ENCODE measurements at places on chromosomes 13 and 19.

DNA sequence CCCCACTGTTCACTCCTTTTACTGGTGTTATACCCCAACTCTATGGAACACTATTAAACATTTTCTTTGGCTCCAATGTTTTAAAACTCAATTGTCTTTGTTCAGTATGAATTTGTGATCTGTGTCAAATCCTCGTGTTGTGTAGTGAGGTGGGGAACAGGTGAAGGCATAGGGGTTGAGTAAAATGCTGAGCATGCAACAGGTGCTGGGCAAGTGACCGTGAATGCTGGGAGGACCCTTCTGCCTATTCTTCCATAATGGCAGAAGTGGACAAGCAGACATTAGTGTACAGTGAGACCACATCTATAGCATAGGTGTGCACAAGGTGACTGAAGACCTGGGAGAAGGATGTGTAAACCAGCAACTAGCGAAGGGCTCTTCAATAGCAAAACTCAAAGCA is 1188.0 kb downstream of the UQCRFS1 start:
- DNase-seq: no peak

GRCh38 chr19:47663911-47664771 is 49.1 kb upstream of the EHD2 start:
- peak; percentile 97 for DNase-seq

DNA sequence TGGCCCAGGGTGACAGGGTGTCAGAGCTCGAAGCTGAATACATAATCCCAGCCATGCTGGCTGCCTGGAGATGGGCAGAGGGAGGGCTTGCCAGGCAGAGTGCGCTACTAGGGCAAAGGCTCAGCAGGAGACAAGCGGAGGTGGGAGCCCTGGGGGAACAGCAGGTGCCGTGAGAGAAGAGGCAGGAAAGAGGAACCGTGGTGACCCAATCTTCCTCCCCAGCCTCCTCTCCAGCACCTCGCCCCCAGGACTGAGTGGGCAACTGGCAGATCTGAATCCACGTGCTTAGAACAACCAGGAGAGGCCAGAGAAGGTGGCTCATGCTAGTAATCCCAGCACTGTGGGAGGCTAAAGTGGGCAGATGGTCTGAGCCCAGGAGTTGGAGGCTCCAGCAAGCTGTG is 11.0 kb upstream of the CCL25 start:
- DNase-seq: no peak

DNA sequence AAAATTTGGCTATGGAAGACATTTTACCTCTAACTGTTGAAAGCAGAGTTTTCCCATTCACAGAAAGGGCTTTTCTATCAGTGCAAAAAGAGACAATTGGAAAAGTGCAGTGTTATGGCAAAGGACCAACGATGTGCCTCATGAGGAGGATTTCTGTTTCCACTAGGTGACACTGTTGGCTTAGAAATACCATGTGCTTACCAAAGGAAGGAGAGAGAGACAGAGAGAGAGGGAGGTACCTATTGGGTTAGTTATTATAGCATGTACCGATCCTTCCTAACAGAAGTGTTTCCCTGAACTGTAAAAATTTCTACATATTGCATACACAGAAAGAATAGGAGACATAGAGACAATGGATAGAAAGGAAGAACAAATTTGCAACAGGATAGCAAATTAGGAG is 23.9 kb upstream of the PSG4 start:
- no peak for DNase-seq

DNA sequence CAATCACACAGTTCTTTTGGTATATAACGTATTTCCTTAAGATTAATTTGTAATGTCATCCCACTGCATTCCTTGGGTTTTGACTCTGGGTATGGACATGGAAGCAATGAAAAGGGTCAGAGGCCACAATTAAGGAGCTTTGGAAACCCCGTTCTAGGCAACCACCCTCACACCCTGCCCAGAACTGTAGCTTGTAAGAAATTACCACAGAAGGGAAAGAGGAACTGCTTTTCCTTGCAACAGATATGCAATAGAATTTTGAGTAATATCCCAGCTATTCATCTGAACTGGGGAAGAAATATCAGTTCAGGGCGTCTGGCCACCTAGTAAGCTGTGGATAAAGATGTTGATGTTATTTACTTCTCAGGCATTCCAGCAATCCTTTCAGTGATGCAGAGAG is 985 bp upstream of the CLC start:
- no peak for DNase-seq

GRCh38 chr13:90510319-90510718 is 837.2 kb upstream of the MIR17HG start:
- no peak for DNase-seq

- DNase-seq: no peak
Observed at GRCh38 chr13:105773863-105774538, 761.5 kb downstream of the EFNB2 start.

GRCh38 chr13:26377038-26377437 is 123.1 kb downstream of the CDK8 start:
- DNase-seq: peak; percentile 3

- no peak for DNase-seq
Observed at GRCh38 chr19:48619692-48620585, 633 bp downstream of the SPHK2 start.

DNA sequence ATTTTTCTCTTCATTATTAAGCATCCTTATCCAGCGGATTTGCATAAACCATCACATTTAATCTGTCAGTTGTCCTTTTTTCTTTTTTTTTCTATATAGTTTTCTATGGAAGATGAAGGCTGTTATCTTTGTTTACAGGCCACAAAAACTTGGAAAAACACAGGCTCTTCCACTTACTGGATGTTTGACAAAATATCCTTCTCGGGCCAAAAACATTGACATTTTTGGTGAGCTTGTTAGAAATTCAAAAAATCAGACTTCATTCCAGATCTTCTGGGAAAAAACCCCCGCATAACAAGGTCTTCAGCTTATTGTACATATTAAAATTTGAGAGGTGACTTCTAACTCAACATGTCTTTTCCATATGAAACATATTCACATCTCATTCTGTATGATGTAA is 13.8 kb downstream of the ZNF93 start:
- DNase-seq: no peak

GRCh38 chr19:29662604-29663404 is 2.5 kb upstream of the PLEKHF1 start:
- peak; percentile 88 for DNase-seq

- peak; percentile 96 for DNase-seq
Observed at GRCh38 chr19:56403764-56404704, at the start of gene ZNF583. TSS of gene ZNF583 (plus strand) at chr19:56404332. CDS start at chr19:56407115, 2,783 bp downstream.

DNA sequence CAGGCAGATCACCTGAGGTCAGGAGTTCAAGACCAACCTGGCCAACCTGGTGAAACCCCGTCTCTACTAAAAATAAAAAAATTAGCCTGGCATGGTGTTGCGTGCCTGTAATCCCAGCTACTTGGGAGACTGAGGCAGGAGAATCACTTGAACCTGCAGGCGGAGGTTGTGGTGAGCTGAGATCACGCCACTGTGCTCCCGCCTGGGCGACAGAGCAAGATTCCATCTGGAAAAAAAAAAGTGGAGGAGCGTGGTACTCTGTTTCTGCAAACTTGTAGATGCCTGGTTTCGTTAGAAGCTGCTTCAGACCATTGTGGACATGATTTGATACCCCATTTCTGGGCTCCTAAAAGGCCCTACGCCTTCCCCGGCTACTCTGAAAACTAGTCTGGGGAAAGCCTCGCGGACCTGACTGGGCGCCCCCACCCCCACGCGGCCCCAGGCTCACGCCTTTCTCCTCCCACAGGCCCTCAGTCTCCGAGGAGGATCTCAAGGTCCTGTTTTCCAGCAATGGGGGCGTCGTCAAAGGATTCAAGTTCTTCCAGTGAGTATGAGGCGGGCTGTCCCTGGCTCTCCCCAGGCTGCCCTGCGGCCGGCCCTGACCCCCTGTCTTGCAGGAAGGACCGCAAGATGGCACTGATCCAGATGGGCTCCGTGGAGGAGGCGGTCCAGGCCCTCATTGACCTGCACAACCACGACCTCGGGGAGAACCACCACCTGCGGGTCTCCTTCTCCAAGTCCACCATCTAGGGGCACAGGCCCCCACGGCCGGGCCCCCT is 11.5 kb downstream of the PLPPR3 start:
- no peak for DNase-seq

DNA sequence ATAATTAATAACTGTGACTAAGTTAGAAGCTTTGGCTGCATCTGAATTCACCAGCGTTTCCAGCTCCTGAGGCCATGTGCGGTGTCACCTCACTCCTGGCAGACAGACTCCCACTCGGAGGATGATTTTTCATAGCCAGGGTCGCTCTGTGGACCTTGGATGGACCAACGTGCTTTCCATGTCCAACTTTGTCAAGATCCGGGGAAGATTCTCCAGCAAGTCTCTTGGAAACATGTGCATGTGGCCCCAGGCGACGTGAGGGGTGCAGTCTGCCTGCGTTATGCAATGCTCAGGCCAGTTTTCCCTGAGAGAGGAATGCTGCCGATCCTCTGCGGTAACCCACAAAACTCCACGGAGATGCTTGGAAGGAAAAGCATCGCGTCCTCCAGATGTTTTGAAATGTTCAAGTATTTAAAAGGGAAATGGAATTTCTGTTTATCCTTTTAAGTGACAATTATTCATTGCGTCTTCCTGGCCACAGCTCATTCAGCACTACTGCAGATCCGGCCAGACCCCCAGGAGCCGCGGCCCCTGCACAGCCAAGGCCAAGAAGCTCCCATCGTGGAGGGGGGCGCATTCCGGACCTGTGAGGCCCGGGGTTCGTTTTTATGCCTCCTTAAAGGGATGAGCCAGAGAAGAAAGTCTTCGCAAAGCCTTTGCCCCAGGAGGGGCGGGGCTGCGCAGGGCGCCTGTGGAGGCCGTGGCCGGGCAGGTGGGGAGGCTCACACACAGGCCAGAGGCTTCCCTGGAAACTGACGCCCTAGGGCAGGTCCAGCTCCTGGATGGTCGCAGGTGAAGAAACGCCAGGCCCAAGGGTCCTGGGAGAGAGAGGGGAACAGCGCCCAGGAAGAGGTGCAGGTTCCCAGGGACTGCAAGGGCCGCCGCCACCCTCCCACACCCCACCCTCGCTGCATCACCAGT is 46.0 kb downstream of the C13orf46 start:
- DNase-seq: peak; percentile 98

DNA sequence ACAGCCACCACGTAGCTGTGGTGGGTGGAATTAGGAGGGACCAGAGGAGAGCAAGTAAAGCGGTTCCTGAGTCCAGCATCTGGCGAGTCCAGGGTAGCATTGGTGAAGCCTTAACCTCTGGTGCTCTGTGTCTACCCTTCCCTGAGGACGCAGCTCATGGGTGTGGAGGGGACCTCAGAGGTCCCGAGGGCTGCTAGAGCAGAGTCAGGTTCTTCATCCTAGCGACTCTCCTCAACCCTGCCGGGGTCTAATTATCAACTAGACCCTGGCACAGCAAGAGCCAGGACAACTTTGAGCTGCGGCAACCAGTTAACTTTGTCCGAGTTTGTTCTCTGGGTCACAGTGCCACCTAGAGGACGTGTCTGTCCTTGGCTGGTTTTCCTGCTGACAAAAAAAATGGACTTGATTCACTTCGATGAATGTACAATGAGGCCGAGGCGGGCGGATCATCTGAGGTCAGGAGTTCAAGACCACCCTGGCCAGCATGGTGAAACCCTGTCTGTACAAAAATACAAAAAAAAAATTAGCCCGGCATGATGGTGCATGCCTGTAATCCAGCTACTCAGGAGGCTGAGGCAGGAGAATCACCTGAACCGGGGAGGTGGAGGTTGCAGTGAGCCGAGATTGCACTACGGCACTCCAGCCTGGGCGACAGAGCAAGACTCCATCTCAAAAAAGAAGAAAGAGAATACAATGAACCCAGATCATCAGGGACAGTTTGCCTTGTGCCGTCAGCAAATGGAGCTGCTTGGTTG is 25.0 kb downstream of the TSSK6 start:
- DNase-seq: peak; percentile 68

GRCh38 chr13:23751195-23751594 is 138.0 kb downstream of the MIPEP start:
- DNase-seq: no peak

DNA sequence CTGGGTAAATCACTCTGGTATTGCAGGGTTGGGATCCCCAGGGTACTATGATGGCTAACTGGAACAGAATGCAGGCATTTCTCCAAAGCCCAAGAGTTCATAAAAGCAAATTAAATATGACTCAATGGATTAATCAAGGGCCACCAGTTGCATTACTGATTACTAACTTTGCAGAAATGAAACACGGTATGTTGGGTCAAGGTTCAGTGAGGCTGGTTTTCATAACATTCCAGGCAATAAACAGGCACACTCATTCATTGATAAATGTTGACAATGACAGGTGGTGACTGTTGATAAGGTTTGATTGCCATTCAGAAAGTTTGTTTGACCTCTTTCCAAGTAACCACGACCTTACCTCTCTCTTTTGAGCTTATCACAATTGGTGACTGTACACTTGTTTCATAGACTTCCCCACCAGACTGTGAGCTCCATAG is 506 bp upstream of the AP1M1 start:
- peak; percentile 90 for DNase-seq

GRCh38 chr13:91058066-91058465 is 289.4 kb upstream of the MIR17HG start:
- no peak for DNase-seq

DNA sequence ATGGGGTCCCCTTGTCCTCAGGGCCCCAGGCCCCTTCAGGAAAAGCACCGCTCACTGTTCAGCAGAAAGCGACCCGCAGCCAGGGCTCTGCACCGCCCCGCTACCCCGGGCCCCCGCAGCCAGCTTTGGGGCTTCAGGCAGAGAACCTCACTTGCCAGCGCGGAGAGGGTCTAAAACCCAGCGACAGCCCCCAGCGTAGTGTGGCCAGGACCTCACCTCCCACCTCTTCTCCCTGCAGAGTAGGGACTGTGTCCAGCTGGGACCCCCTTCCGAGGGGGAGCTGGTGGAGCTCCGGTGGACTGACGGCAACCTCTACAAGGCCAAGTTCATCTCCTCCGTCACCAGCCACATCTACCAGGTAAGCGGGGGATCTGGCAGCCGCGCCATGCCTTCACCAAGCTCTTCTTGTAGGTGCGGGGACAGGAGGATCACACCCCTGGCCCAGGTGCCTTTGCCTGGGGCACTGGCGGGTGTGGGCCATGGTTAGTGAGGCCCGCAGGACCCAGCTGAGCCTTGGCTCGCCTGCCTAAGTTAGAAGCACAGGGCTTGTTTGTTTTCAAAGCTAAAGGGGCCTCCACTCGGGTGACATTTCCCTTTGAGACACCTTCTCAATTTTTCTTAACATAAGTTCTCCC is 175.7 kb downstream of the KDM4B start:
- no peak for DNase-seq

DNA sequence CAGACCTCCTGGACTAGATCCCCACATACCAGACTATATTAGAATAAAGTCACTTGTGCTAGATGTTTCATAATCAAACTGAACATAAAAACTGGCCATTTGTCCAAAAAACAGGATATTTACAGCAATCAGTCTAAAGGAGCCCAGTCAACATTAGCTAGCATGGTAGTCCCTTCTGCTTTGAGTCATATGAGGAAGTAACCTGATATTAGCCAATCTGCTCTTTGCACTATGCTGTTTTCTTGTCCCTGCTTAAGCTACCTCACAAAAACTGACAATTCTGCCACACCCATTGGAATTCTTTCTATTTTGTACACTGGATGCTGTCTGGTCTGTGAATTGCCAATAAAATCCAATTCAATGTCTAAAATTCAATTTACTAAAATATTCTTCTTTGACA is 1824.2 kb downstream of the OLFM4 start:
- no peak for DNase-seq

GRCh38 chr19:36331353-36332228 is 47.4 kb downstream of the ZFP14 start:
- peak; percentile 91 for DNase-seq
